ENCODE measurements at places on chromosomes 1 and 21.

GRCh38 chr21:42785666-42786427 lies 93.5 kb downstream of the WDR4 start:
- DNase-seq: no peak

DNA sequence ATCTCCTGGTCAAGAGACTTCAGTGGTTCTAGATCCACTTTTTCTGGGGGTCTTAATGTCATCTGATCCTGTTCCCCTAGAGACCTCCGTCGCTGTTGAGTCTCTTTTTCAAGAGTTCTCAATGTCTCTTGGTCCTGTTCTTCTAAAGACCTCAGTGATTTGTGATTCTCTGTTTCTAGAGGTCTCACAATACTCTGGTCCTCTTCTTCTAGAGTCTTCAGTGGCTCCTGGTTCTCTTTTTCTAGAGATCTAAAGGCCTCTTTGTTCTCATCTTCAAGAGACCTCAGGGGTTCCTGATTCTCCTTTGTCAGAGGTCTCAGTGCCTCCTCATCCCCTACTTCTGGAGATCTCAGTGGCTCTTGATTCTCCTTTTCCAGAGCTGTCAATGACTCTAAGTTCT lies 5.4 kb downstream of the NES start:
- no peak for DNase-seq

GRCh38 chr1:174761335-174761734 lies 238.4 kb upstream of the CACYBP start:
- DNase-seq: no peak

GRCh38 chr1:201361652-201362504 lies 15.6 kb downstream of the TNNT2 start:
- DNase-seq: peak; percentile 82

DNA sequence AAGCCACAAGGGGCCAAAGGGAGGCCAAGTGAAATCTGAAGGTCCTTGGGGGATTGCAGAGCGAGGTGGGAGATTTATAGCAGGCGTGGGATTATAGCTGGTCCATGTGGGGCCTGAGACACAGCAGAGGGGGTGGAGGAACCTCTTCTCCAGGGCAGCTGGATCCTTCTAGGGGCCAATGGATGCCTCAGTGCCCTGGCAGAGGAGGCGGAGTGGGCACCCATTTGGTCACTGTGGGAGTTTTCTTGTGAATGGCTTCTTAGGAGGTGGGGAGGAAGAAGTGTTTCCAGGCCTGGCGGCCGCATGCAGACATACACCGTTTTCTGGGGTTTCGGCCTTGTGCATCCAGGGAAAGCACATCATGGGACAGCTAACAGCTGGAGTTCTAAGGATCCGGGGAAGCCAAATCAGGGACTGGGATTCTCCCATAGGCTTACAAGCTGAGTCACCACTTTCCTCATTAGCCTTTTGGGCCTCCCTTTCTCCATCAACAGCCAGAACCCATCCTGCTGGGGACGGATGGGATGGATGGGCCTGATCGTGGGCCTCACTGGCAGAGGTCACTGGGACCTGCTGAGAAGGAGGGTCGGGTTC lies 76.5 kb downstream of the RHOU start:
- no peak for DNase-seq

DNA sequence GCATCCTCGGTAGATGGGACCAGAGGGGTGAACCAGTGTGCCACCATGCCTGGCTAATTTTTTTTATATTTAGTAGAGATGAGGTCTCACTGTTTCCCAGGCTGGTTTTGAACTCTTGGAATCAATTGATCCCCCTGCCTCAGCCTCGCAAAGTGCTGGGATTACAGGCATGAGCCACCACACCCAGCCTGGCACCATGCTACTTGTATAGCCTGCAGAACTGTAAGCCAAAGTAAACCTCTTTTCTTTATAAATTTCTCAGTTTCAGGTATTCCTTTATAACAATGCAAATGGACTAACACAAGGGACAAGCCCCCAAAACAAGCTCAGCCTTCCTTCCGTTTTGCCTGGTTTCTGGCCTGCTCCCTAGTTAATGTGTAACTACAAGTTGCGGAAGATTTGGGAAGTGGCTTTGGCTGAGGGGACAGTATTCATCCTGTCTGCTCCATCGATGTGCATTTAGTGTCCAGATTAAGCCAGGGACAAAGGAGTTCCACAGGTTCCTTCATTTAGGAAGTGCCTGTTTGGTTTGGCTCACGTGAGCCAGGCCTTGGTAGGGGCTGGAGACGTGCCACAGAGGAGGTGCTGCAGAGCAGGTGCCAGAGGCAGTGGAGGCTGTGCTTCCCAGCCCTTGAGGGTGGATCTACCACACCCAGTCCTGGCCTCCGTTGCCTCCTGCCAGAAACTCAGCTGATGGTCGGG lies 4.4 kb downstream of the AVPR1B start:
- DNase-seq: no peak

GRCh38 chr1:222547260-222547614 lies 667 bp downstream of the HHIPL2 start:
- DNase-seq: no peak

DNA sequence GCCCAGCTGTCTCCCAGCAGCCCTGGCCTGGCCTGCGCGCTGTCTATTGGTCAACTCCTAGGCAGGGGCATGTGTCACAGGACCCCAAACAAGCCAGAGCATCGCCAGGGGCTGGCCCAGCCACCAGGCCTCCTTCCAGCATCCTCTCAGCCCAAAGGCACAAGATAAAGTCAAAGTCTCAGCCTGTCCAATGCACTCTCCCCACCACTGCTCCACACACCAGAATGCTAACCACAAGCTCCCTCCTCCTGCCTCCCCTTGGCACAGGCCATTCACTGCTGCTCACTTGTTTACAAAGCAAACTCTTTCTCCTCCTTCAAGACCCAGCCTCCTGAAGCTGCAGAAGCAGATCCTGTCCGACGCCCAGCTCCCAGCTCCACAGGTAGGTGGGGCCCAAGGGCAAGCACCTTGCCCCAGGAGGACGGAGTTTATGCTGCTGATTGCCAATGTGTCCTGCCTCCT lies 133.4 kb downstream of the DMRTB1 start:
- no peak for DNase-seq

DNA sequence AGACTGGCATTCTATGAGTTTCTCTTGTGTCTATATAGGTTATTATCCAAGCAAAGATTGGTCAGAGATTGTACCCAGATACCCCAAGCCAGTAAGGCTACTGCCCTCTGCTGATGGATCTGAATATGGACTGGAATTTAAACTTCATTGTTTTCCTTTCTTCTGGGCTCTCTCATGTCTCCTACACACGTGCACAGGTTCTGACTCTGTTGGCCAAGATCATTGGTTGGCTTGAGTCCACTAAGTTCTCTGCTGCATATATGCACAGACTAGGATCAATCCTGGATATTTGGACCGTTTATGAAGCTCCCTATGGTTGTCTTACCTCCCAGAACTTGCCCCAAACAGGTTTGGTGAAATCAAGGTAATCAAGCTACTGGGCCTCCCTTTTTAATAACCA lies 69.7 kb downstream of the CC2D1B start:
- peak; percentile 66 for DNase-seq

DNA sequence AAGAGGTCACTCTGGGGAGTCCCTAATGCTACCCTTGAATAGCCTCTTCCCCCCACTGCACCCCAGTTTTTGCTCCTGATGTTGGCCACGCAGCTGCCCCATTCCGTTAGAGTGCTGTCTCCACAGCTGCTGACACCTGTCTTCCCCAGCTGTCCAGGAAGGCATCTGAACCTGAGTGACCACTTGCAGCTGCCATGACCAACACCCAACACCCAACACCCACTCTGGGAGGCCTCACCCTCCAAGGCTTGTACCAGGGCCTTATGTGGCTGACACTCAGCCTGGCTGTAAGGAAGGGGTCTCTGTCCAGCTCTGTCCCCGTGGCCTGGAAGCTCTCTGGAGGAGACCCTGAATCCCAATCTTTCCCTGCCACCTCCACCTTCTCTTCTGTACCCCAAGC lies 26.7 kb upstream of the LDLRAP1 start:
- DNase-seq: no peak

- DNase-seq: no peak
These were observed 123.7 kb downstream of the FOXD2 start for GRCh38 chr1:47561523-47562007.

- DNase-seq: no peak
These were observed 43.6 kb downstream of the CD55 start for GRCh38 chr1:207365063-207365462.

DNA sequence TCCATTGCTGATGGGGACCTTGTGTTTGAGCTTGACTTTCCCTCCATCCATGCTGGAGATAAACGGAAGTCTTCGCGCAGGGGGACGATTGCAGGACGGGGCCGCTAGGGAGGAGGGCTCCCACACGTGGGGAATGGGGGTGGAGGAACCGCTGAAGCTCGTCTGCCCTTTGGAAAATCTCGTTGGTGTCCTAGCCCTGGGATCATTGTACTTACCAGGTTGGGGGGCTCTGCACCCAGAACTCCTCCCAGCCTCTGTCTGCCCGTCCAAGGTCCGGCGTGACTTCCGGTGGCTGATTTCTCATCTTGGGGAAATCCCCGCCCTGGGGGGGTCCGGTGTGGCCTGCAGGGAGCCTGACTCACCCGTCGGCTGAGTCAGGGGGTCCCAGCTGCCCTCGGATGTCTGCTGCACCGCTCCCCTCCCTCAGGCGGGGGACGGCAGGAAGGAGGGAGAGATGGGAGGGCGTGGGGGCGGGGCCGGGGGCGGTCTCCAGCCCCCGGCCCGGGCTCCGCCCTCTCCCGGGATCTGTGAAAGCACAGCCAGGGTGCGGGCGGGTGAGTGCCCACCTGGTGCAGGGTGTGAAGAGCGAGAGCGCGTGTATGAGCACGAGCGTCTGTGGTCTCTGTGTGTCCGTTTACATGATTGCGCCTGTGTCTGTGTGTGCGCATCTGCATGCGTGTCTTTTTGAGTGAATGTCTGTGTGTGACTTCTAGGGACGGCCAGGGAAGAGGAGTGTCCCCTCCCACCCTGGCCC lies 35.8 kb downstream of the PIK3CD start:
- peak; percentile 78 for DNase-seq

- peak; percentile 89 for DNase-seq
These were observed 334 bp downstream of the PRDM15 start for GRCh38 chr21:41878831-41879189.

Data from GM10248 (cell line).